ENCODE measurements at places on chromosomes 1 and 21.

DNA sequence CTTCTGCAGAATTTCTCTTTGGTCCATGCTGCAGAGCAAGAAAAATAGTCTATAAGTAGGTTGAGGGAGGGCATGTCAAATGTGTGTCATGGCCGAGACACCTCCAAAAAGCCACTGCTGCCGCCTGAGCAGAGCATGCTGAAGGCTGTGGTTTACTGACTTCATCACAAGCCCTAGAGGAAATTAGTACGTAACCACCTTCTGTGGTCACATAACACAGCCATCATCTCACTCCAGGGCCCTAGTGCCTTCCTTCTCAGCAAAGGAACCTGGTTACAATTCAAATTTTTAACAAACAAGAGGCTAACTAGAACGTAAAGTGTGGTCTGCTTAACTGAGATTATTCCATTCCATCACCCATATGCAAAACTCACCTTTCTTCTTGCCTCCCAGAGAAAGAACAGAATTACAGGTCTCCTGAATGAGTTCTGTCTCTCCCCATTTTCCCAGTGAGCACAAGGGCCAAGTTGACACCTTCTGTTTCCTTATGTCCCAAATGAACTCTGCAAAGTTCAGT is at the start of gene PTPN22:
Gene PTPN22, minus strand, starts transcription at position 116 of the 517 bp plus-strand sequence.
- DNase-seq: peak; percentile 70

- DNase-seq: no peak
Measured at GRCh38 chr1:219990782-219991510, 55.4 kb downstream of the EPRS1 start.

DNA sequence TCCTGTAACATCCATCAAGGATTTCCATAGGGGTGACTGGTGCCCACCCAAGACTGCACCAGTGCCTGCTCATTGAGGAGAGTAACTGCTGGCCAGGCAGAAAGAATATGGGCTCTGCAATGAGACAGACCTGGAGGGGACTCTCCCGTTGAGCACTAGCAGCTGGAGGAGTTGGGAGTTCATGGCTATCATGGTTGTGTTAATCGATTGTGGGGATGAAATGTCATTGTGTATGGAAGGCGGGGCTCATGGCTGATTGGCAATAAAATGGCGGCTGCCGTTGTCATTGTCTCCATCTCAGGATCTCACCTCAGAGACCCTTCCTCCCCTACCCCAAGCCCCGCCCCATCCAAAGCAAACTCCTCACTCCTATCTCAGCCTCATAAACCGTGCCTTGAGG is 3.9 kb downstream of the TMEM125 start:
- no peak for DNase-seq

- DNase-seq: no peak
Measured at GRCh38 chr1:51341876-51342496, 11.6 kb upstream of the TTC39A start.

- no peak for DNase-seq
Measured at GRCh38 chr1:244287726-244288125, 164.0 kb downstream of the ADSS2 start.

- DNase-seq: no peak
Measured at GRCh38 chr21:37759777-37760176, 156.5 kb downstream of the KCNJ6 start.

- DNase-seq: no peak
Measured at GRCh38 chr1:36831186-36831810, 203.0 kb downstream of the GRIK3 start.

DNA sequence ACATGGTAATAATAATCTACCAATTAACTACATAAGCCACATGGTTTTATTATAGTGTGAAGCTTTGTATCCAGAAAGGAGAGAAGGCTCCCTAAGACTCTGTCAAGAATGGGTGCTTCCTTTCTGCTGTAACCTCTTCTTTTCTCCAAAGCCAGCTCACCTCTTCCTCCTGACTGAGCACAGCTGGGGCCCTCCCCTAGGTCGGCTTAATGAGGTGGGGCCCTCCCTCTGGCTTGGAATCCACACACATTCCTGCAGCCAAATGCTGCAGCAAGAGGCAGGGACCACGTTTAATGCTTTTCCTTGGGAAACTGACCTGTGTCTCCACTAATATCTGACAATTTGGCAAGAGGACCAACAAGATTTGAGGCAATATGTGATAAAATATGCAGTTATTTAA is 94.8 kb downstream of the DSCAM start:
- DNase-seq: no peak

DNA sequence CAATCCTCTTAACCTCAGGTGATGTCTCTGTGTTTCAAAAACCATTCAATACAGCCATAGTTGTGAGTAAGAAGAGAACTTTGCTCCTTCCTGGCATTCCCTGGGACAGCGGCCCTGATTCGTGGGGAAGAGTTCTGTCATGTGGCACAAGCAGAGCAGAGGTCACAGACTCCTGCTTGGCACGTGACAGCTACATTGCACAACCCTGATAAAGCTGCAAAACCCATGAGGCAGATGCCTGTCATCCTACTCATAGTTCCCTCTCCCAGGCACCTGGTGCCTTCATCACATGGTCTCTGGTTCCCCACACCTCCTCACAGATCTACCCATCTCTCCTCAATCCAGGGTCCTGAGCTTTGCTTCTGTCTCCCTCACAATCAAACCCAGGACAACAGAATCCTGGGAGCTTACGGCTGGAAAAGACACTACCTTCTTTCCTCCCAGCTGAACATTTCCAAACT is 70.8 kb downstream of the PLPP3 start:
- no peak for DNase-seq

- no peak for DNase-seq
Measured at GRCh38 chr21:35520856-35521255, 471.8 kb upstream of the RUNX1 start.

- no peak for DNase-seq
Measured at GRCh38 chr1:53110370-53111072, 31.9 kb downstream of the SLC1A7 start.

- DNase-seq: no peak
Measured at GRCh38 chr1:220219865-220220698, 52.2 kb downstream of the RAB3GAP2 start.

GRCh38 chr1:19625291-19625937 is 18.7 kb upstream of the NBL1 start:
- no peak for DNase-seq

DNA sequence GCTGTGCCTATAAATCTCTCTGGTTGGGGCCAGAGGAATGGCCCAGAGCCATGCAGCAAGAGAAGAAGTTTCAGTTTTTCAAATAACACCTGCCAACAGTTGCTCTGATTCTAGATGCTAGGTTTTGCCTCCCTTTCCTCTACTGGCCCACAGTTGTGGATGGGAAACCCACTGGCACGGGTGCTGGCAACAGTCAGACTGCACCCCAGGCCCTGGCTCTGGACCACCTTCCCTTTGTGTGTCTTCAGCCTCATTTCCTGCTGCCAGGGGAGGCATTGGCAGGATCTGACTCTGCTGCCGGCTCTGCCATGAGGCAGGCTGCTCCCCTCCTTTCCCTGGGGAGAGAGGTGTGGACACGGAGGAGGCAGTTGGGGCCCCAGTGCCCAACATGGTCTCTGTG is 142.0 kb downstream of the IGSF21 start:
- no peak for DNase-seq

GRCh38 chr21:31599563-31599962 is 59.9 kb upstream of the SOD1 start:
- no peak for DNase-seq

DNA sequence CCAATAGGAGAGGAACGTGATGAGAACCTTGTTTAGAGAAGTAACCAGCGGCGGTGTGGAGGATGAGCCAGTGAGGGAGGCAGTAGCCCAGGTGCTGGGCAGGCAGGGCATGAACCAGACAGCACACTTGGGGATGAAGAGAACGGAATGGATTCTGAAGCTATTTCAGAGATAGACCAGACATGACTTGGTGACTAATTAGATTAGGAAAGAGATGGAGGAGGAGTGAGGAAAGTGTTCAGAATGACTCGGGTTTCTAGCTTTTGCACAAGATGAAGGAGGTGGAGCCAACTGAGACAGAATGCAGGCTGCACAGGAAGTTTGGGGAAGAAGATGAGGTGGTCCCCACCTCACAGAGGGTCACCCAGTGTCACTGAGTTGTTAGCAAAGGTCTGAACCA is 5.1 kb downstream of the PEF1 start:
- no peak for DNase-seq

- no peak for DNase-seq
Measured at GRCh38 chr1:164064501-164064900, 494.5 kb upstream of the PBX1 start.

DNA sequence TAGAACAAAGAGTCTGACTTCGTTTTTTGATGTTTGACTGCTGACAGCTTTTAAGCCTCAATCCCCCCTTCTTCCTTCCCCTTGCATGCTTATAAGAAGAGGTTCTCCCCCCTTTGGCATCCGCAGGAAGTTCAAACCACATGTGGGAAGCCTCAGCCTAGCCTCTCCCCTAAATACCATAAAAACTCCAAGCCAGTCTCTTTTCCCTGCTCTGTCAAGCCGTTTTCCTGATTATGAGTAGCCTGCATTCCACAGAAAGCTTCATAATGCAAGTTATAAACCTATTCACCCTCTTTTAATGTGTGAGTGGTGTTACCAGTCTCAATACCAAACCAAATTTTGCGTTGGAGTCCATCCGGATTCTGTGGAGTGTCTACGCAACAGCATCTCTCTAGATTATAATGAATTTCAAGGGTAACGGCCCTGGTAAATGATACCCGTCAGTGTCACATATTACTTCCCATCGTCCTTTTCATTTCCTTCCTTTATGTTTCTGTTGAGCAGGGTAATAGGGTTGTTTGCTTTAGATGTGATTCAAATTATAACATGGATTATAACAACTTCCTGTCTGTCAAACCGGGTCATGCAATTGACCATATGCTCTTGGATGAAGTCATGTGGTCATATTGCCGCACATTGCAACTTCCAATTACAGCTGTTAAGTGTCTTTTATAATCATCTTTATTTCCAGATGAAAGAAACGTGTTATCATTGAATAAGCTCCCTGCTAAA is 717.5 kb downstream of the RWDD3 start:
- DNase-seq: no peak

GRCh38 chr1:67601539-67601938 is 83.5 kb upstream of the GADD45A start:
- DNase-seq: no peak

DNA sequence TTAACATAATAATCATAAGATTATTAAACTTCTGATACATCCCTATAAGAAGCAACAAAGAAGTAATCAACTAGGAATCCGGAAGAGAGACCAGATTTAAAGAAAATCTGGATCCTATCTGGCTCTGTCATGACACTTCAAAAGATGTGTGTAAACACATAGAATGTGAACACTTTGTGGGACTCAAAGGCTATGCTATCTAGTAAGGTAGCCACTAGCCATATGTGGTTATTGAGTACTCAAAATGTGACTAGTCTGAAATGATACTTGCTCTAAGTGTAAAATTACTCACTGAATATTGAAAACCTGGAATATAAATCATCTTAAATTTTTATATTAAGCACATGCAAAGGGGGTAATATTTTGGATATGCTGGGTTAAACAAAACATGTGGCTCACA is 8.7 kb downstream of the FUBP1 start:
- no peak for DNase-seq

DNA sequence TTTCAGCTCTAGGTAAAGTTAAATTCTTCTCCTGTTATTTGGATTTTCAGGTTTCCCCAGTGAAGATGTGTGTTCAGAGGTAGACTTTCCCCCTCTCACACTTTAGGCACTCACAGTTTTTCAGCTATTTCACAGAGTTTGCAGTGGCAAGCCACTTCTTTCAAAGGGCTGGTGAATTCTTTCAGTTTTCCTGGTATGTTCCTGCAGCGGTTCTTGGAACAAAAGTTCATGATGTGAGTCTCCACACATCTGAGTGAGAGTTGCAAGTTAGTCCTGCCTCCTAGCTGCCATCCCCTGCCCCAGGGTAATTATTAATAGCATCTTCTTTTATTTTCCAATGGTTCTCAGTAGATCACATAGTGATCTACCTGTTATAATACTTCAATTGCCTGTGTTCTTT is 27.3 kb upstream of the CD84 start:
- DNase-seq: no peak

- DNase-seq: no peak
Measured at GRCh38 chr1:213337025-213337678, 286.1 kb downstream of the RPS6KC1 start.

- no peak for DNase-seq
Measured at GRCh38 chr1:235138821-235139220, 10.2 kb upstream of the TOMM20 start.

- DNase-seq: no peak
Measured at GRCh38 chr1:51518586-51519047, 449 bp downstream of the EPS15 start.

DNA sequence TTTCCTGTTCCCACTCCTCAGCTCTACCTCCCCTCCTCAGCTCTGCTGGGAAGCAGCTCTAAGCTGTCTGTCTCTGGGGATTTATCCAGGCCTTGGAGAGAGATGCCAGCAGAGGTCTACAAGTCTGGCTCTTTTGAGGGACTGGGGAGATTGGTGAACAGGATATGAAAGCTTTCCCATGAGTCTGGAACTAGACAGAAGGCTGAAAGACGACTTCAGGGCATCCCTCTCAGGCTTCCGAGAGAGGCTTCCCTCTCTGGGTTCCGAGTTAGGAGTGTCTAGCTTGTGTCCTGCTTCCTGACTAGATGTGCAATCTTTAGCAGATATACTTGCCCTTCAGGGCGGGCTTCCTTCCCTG is 733 bp downstream of the TMEM35B start:
- DNase-seq: no peak

GRCh38 chr21:43727519-43728153 is 8.7 kb downstream of the PDXK start:
- no peak for DNase-seq

DNA sequence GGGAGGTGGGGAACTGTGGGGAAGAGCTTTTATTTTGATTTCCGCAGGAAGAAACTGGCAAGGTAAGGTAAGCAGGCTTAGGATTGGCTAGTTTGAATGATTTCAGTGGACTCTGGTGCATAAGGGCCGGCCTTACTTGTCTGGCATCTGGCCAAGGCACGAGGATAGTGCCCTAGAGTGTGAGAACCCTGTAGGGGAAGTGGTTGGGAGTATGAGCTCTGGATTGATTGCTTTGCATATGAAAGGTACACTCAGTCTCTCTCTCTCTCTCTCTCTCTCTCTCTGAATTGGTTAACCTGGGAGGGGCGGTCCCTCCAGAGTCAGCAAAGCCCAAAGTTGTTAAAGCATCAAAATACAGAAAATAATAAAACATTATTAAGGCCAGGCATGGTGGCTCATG is 463.0 kb downstream of the SIPA1L2 start:
- no peak for DNase-seq

DNA sequence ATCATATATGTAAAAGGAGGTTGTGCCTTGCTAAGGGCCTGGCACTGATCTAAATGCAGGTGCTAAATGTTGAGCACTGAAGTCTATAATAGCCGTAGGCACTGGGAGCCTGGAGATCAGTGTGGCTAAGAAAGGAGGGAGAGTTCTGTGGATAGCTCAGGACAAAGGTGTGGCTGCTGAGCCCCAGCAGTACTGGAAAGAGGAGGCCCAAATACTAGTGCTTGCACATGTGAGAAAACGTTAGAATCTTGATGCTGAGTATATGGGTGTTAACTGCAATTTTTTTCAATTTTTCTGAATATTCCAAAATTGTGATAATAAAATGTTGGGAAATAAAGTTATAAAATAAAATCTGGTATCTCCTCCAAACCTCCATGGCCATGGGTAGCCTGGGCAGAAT is 62.5 kb upstream of the PTGFRN start:
- DNase-seq: no peak

GRCh38 chr1:156992215-156992614 is 53.3 kb downstream of the ARHGEF11 start:
- no peak for DNase-seq

Measured in stimulated activated CD8-positive, alpha-beta memory T cell treated with anti-CD3 and anti-CD28 coated beads, Interleukin-4, amount 100 ng/mL, for 4 hours (primary cell).